ENCODE measurements at places on chromosomes 3 and 15.

DNA sequence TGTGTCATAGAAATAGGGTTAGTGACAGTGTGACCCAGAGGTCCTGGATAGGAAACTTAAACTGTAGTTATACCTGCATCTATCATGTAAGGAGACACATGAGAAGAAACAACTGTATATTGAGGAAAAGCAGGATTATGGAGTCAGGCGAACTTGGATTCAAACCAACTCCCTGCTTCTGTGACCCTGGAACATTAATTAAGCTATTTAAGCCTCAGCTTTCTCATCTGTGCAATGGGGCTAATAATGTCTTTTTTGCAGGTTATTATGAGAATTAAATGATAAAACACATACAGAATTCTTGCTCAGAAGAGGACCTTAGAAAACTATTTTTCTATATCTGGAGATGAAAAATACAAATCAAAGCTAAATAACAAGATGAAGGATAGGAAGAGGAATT lies 481.8 kb downstream of the MECOM start:
- H3K36me3 ChIP-seq: no peaks in the 10 kb centered on the region
- no peaks in the 10 kb centered on the region for H3K27me3 ChIP-seq
- DNase-seq: no peak

DNA sequence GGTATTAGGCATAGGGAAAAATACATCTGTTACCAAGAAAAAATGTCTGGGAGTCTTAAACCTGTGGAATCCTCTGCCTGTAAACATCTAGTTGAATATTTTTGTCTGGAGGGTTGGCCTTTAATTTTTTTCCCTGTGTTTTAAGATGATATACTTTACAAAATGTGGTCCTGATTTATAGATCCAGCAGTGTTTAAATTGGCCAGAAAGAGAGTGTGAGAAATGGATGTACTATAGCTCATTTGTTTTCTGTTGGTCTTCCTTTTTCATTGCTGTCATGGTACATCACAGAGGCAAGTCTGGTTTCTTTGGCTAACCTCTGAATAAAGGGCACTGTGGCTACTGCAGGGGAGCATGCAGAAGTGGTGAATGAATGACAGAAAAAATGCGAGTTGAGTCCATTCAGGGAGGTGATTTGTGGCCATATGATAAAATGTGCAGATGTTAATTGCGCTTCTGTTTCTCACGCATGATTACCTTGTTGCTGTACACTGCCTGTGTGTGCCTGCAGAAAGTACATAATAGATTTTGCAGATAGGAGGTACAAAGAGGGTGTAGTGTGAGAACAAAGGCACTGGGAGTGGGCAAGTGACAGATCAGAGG lies 150.0 kb downstream of the NFKBIZ start:
- H3K36me3 ChIP-seq: no peaks in the 10 kb centered on the region
- peaks cover 24% of the 10 kb centered on the region for H3K4me1 ChIP-seq
- no peaks in the 10 kb centered on the region for H3K27me3 ChIP-seq

DNA sequence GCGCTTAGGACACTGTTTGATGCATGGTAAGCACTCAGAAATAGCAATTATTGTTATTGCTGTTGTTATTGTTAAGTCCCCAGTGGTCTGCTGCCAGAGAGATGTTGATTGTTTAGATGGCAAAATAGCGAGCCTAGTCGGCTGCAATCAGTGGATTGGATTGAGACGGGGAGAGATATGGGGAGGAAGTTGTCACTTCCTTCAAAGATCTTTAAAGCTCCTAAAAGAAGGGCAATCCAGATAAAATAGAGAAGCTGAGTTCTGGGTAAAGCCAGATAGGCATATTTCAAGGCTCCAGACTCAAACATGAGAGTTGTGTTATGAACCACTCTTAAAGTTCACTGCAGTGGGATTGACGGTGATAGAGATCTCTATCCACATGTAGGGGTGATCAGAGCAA lies 64.5 kb downstream of the RYR3 start:
- no peak for DNase-seq
- no peaks in the 10 kb centered on the region for H3K27me3 ChIP-seq
- no peaks in the 10 kb centered on the region for H3K36me3 ChIP-seq
- no peaks in the 10 kb centered on the region for H3K4me1 ChIP-seq
- no peak overlapping the region for H3K27ac ChIP-seq

DNA sequence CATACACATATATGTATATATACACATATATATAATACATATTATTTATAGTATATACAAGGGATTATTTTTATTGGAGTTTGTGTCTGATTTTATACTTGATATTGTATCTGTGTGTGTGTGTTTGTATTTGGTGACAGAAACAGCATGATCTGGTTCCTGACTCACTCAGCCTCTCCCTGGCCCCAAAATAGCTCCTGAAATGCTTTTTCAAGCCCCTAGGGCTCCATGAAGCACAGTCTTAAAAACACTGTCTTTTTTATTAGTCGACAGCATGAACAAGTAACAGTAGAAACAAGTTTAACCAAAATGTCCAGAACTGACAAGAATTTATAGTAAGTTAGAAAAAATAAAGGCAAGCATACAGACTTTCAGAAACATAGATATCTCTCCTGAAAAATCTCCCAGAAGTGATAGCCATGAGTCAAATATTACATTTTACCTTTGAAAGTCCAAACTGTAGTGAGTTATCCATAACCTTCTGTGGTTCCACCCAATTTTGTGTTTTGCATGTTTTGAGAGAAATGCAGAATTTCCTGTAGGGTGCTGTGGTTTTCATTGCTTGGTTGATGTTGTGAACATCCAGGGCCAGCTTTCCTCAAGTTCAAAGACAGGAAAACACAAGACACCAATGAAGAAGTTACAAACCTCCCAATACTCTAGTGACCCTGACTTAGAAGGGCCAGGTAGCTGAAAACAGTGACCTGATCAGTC lies 98.5 kb upstream of the CCDC80 start:
- H3K4me1 ChIP-seq: peaks cover 5% of the 10 kb centered on the region
- no peaks in the 10 kb centered on the region for H3K36me3 ChIP-seq
- DNase-seq: no peak
- no peak overlapping the region for H3K4me3 ChIP-seq
- no peaks in the 10 kb centered on the region for H3K27me3 ChIP-seq
- H3K27ac ChIP-seq: no peak overlapping the region

GRCh38 chr15:62644216-62644888 lies 398.2 kb upstream of the TPM1 start:
- no peaks in the 10 kb centered on the region for H3K4me1 ChIP-seq
- no peak overlapping the region for H3K27ac ChIP-seq
- no peak for DNase-seq
- H3K4me3 ChIP-seq: no peak overlapping the region

GRCh38 chr3:10002951-10003350 lies 16.3 kb upstream of the EMC3 start:
- no peak overlapping the region for H3K4me3 ChIP-seq
- no peak overlapping the region for H3K27ac ChIP-seq
- no peaks in the 10 kb centered on the region for H3K27me3 ChIP-seq
- peak; percentile 27 for DNase-seq

DNA sequence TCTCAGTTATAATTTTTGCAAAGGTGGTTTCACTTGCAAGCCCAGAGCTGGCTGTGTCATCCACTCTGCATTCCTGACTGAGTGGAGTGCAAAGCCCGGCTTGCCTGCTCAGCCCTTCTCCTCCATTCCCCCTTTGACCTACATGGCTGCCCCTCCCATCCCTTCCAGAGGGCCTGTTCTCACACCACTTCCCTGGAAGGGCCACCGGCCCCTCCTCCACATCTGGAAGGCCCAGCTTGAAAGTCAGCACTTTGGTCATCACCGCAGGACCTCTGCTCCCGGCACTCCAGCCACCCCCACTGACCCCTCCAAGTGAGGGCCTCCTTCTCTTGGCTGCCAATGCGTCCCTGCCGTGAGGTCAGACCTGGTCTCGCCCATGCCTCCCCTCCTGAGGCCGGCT lies 74.1 kb upstream of the RNF7 start:
- peaks cover 15% of the 10 kb centered on the region for H3K4me1 ChIP-seq
- no peak overlapping the region for H3K4me3 ChIP-seq
- no peaks in the 10 kb centered on the region for H3K27me3 ChIP-seq
- H3K27ac ChIP-seq: no peak overlapping the region
- no peaks in the 10 kb centered on the region for H3K36me3 ChIP-seq

GRCh38 chr3:25445731-25446130 lies 17.7 kb downstream of the RARB start:
- H3K27ac ChIP-seq: no peak overlapping the region
- H3K4me1 ChIP-seq: peaks cover 23% of the 10 kb centered on the region
- no peaks in the 10 kb centered on the region for H3K27me3 ChIP-seq
- DNase-seq: no peak

GRCh38 chr3:129343643-129344360 lies 65.1 kb downstream of the HMCES start:
- H3K27ac ChIP-seq: no peak overlapping the region
- H3K27me3 ChIP-seq: peaks cover 5% of the 10 kb centered on the region
- DNase-seq: no peak
- H3K4me3 ChIP-seq: no peak overlapping the region

GRCh38 chr3:108459225-108459624 lies 51.2 kb downstream of the MYH15 start:
- H3K4me3 ChIP-seq: no peak overlapping the region
- no peak overlapping the region for H3K27ac ChIP-seq
- no peaks in the 10 kb centered on the region for H3K4me1 ChIP-seq
- no peaks in the 10 kb centered on the region for H3K36me3 ChIP-seq
- H3K27me3 ChIP-seq: no peaks in the 10 kb centered on the region

- DNase-seq: no peak
- no peak overlapping the region for H3K4me3 ChIP-seq
- no peak overlapping the region for H3K27ac ChIP-seq
- H3K4me1 ChIP-seq: no peaks in the 10 kb centered on the region
Observed at GRCh38 chr3:159144891-159145290, 343.0 kb downstream of the MFSD1 start.

DNA sequence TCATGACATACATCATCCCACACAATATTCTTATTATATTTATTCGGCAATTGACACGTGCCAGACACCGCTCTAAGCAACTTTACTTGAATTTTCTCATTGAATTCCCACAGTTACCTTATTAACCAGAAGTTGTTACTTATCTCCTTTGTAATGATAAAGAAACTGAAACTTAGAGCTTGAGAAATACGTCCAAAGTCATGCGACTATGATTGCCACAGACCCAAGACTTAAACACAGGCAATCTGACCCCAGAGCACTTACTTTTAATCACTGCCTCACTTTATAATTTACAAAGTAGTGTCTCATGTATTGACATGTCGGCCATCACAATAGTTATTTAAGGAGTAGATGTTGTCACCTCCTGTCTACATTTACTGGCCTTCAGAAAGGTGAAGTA lies 64.7 kb downstream of the ATP13A4 start:
- H3K27me3 ChIP-seq: no peaks in the 10 kb centered on the region
- no peak overlapping the region for H3K27ac ChIP-seq
- no peaks in the 10 kb centered on the region for H3K4me1 ChIP-seq
- no peaks in the 10 kb centered on the region for H3K36me3 ChIP-seq
- DNase-seq: no peak

DNA sequence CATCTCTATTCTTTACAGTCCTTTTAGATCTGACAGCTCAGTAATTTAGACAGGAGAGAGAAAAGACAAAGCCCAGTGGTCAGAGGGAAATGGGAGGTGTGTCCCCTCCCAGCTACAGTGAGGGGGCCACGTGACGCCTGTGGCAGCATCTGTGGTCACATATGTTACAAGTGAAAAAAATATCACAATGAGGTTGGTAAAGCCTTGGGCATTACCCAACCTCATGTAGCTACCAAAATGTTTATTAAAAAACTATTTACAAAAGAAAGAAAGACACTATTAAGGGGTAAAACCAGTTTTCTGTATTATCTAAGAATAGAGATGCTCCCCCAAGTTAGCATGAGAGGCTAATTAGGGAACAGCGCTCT lies 42.9 kb upstream of the PLCL2 start:
- H3K36me3 ChIP-seq: no peaks in the 10 kb centered on the region
- no peak overlapping the region for H3K4me3 ChIP-seq
- DNase-seq: no peak
- no peaks in the 10 kb centered on the region for H3K4me1 ChIP-seq
- H3K27ac ChIP-seq: no peak overlapping the region
- no peaks in the 10 kb centered on the region for H3K27me3 ChIP-seq

DNA sequence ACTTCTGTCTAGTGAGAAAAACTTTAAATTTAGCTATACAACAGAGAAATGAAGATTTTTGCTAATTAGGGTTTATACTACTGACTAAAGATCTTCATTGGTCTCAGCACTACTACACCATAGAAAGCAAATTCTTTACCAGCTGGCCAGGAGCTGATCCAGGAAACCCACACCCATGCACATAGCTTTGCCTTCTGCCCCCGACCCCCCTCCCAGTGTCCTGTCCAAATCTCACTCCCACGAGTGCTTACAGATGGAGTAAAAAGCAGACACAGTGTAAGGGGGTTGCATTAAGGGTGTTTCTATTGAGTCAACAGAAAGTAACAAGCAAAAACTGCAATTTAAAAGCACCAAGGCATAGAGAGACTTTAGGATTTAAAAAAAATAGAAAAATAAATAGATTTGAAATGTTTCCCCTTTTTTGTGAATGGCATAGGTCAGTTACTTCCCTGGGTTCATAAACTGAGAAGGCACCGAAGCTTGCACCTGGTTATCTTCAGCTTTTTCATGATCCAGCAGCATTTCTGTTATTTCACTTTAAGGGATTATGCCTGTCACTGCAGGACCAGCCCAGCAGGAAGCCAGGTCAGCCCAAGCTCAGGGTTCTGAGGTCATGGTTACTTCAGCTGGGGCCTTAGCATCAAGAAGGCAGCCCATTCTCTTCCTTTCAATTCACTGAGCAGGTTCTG lies 124.3 kb downstream of the CTNNB1 start:
- H3K4me3 ChIP-seq: no peak overlapping the region
- no peak for DNase-seq
- H3K4me1 ChIP-seq: no peaks in the 10 kb centered on the region
- no peaks in the 10 kb centered on the region for H3K36me3 ChIP-seq
- H3K27me3 ChIP-seq: no peaks in the 10 kb centered on the region

DNA sequence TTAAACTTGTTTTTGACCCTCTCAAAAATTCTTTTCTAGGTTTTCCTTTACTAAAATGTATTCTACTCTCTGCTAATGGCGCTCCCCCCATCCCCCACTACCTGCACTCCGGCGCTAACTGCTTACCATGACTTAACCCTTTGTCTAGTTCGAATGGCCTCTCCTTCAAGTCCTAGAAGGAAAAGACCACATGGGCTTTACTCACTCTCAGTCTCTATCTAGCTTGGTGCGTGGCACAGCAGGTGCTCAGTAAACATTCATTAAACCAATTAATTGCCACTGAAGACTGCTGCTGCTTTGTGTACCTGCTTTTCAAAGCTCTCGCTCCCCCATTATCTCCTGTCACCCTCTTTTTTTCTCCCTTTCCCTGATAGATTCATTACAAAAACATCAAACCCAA lies 457.7 kb upstream of the THRB start:
- no peak for DNase-seq
- H3K4me1 ChIP-seq: no peaks in the 10 kb centered on the region
- no peak overlapping the region for H3K4me3 ChIP-seq
- no peaks in the 10 kb centered on the region for H3K36me3 ChIP-seq
- H3K27ac ChIP-seq: no peak overlapping the region
- H3K27me3 ChIP-seq: no peaks in the 10 kb centered on the region

DNA sequence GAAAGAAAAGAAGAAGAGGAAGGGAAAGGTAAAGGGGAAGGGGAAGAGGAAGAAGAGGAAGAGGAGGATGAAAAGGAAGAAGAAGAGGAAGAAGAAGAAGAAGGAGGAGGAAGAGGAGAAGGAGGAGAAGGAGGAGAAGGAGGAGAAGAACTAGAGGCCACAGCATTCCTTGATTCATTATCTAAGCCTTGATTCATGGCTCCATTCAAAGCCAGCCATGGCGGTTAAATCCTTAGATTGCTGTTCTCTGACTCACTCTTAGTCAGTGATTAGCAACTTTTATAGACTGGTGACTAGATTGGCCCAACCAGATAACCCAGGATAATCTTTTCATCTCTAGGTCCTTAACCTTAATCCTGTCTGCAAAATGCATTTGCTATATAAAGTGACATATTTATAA lies 47.6 kb downstream of the OSTN start:
- DNase-seq: no peak
- no peaks in the 10 kb centered on the region for H3K27me3 ChIP-seq
- H3K4me1 ChIP-seq: no peaks in the 10 kb centered on the region
- no peak overlapping the region for H3K27ac ChIP-seq

Measured in sigmoid colon (tissue), 7 donors.